Eye (tissue), 1 donor: ENCODE measurements at places on chromosomes 16 and 17.

DNA sequence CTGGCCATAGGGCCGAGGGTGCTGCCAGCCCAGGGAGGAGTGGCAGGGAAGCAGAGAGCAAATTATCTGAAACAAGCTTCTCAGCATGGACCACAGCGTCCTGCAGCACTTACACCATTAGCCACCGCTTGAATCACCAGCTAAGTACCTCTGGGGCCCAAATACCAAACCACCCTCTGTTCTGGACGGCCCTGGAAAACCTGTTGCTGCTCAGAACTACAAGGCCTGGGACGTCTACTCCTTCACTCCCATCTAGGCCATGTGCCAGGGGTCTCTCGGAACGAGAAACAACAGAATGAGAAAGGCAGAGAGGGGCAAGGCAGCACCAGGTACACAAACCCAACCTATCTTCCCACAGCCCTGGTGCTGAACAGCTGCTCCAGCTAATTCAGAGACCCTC lies 39.9 kb upstream of the GFOD2 start:
- DNase-seq, result no peak

DNA sequence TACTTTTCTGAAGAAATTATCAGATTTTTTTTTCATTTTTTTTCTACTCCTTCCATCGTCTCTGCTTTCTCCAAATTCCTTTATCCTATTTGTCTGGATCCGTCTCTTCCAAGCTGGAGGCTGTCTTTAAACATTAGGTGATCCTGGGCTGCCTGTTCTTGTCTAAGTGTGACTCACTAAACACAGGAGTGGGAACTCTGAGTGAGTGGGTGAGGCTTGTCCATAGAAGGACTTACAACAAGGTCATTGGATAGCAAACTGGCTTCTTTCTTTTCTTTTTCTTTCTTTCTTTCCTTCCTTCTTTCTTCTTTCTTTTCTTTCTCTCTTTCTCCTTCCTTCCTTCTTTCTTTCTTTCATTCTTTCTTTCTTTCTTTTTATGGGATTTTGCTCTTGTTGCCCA lies 18.2 kb downstream of the ALOX15 start:
- no peak for DNase-seq

DNA sequence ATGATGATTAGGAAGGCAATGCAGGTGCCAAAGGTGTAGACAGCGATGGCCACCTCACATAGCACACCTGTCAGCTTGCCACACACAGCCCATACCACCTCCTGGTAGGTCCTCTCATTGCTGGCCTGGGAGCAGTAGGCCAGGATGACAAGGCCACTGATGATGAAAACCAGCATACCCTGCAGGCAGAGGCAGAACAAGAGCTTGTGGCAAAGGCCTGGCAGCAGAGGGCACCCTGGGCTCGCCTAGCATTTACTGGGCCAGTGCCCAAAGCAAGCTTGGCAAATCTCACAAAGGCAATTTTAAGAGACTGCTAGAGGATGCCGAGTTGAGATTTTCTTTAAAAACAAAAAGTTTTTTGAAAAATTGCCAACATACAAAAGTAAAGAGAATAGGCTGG lies 5.9 kb downstream of the SLC38A7 start:
- DNase-seq, result no peak

DNA sequence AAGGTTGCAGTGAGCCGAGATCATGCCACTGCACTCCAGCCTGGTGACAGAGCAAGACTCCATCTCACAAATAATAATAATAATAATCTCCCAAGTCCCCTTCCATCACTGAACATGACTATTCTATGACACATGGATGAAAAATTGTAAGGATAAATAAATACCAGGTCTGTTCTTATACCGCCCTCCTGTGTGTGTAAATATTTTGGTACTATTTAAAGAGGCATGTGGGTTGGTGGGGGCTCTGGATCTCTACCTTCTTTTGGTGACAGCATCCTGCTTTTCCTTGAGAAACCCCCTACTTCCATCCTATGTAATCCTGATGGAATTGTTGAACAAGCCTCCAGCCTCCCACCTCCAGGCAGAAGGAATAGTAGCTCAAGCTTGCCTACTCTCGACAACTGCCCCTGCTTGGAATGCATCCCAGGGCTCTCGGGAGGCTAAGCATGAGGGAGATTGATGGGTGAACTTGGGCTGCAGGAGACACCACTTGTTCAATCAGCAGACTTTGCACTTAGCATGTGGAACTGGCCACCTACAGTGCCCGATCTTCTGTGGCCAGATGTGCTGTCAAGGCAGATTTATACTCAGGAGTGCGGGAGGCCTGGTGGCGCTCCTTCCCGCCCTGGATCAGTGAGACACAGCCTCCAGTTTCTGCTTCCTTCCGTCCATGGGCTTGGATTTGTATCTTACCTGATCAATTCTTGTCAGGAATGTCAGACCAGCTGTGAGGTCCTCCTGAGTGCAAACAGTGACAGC lies 287.4 kb downstream of the SLC39A11 start:
- peak; percentile 71 for DNase-seq

- DNase-seq, result peak; percentile 52
Measured at GRCh38 chr17:49132699-49133364, at the start of gene B4GALNT2. Gene B4GALNT2 (plus strand): TSS chr17:49132769. CDS start chr17:49132793, 24 bp downstream.

DNA sequence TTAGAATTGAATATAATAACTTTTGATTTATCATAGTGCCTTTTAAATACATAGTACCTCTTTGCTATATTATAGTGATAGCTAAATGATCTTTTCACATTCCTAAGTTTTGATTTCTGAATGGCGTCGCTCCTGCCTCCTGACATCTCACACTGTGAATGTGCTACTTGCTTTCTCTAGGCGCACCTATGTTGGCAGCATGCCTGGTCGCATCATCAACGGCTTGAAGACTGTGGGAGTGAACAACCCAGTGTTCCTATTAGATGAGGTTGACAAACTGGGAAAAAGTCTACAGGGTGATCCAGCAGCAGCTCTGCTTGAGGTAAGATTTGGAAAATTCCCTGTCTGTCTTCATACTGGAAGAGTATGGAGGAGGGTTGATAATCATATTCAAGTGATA lies 29.8 kb upstream of the ABCC11 start:
- no peak for DNase-seq
